Hypothalamus (tissue), 51 donors: ENCODE measurements at places on chromosomes 1 and 21.
A peak's percentile ranks its signal among the peaks of the same experiment; 100 is the strongest.

GRCh38 chr21:34280959-34281358, 82.8 kb upstream of the KCNE2 start:
- DNase-seq = no peak

DNA sequence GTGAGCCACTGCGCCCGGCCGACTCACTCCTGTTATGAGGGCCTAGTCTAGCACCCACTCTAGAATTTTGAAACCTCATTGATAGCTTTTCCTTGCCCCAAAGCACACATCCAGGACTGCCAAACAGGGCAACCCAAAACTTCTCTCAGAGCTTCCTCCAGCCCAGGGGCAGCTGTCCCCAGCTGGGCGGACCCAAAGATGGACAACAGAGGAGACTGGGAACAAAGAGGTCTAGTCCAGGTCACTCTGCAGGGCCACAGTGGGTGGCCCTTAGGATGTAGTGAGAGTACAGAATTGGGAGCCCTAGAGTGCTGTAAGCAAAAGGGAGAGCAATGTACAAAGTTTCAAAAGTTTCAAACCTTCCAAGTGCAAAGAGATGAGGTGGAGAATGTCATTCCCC, 1.2 kb downstream of the CD34 start:
- no peak for DNase-seq

- peak; percentile 81 for DNase-seq
Observed at GRCh38 chr1:115976062-115976920, at the start of gene SLC22A15. Gene SLC22A15 (plus strand): TSS chr1:115976513. CDS start chr1:115976628, 115 bp downstream.

DNA sequence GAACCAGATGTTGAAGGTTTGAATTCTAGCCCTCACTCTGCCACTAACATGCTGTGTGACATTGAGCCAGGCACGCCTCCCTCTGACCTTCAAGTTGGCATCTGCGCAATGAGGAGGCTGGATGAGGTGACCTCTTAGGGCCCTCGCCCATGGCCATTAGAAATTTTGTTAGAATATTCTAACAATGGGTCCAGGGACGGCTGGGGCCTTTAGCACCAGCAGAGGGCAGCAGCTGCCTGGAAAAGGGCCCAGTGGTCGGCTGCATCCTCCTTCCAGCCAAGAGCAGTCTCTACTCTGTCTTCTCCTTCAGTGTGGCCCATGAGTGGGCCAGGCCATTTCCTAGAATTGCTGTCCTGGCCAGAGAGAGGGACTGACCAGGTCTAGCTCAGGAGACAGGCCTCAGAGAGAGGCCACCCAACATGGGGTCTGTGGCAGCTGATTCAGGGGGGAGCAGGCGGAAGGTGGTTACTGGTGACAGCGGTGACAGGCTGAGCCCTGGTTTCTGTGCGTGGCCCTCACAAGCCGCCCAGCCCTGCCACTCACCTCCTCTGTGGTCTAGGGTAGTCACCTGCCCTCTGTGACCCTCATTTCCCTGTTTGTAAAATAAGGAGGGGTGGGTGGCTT, 101.3 kb upstream of the ACTL8 start:
- DNase-seq = peak; percentile 14

GRCh38 chr1:38502758-38503157, 356.8 kb downstream of the RRAGC start:
- no peak for DNase-seq

GRCh38 chr1:105102371-105102770, 1352.7 kb downstream of the AMY1C start:
- no peak for DNase-seq
